T-cell (primary cell): ENCODE measurements at places on chromosomes 16 and 17. TPM values are rescaled to one million over a fixed set of nuclear protein-coding genes. Genes with fewer than 3 reads are reported as not detected.

The KRT34 gene
- total RNA-seq = not detected

- DNase-seq = no peak
These were observed 43.6 kb downstream of the TBC1D16 start for GRCh38 chr17:79991924-79992648.

GRCh38 chr16:81774348-81774747, 4.7 kb upstream of the PLCG2 start:
- DNase-seq = no peak

DNA sequence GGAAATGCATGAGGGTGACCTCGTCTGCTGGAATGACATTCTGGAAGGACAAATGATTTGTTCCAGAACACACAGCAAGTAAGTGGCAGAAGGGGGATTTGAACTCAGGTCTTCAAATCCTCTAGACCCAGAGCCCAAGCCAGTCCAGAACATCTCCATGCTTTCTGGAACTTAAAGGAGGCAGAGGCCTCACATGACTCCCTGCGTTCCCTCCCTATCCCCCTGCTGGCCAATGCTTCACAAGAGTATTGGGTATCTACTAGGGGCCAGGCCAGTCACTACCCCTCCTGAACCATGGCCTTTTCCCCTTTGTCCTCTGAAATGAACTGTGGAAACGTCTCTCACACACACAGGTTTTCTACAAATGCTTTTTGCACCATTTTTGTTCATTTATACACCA, 7.6 kb upstream of the BEAN1 start:
- no peak for DNase-seq

The TMC8 gene
- 301 TPM for total RNA-seq

The ABCA8 gene
- total RNA-seq = 0.19 TPM

GRCh38 chr17:82434216-82434565, 15.8 kb upstream of the OGFOD3 start:
- no peak for DNase-seq

The GJC1 gene
- total RNA-seq = not detected

DNA sequence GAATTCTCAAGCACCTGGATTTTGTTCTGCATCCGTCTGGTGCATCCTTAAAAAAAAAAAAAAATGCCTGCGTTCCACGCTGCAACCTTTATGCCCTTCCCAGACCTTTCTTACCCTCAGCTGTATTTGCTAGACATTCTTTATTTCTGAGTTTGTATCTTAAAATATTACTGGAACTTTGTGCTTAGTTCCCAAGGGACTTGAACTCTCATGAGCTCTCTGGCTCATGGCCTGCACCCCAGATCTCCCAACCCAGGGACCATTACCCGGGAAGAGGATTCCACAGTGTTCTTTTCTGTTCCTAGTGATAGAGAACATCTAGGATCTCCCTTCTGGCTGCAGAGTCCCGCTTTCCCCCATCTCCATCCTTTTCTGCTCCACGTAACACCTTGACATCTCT, 28.9 kb upstream of the CLEC18A start:
- no peak for DNase-seq

The IRX3 gene
- total RNA-seq = not detected

DNA sequence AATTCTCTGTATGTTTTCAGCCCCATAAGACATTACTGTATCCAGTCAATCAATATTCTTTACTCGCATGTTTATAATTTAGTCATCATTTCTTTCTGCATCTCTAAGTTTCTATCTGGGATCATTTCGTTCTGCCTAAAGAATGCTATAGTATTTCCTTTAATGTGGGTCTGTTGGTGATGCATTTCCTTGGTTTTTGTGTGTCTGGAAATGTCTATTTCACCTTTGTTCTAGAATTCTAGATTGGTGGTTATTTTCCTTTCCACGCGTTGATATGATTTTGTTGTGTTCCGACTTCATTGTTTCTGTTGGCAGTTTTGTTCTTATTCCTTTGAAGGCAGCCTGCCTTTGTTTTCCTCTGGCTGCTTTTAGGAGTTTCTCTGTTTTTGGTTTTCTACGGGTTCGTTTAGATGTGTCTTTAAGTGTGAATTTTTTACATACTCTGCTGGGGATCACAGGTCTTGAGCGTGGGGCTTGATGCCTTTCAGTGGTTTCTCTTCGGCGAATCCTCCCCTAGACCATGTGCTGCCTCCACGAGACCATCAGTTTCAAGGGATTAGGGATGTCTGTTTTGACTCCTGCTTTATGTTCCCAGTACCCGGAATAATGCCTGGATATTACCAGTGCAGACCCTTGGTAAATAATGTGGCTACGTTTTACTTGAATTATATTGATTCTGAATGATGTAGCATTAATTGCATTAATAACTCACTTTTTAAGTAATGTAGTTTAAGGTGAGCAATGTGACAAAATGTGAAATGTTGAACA, 23.5 kb downstream of the POLR3E start:
- no peak for DNase-seq

The TP53 gene
- total RNA-seq = 65.1 TPM

GRCh38 chr16:11088831-11089230, 144.5 kb downstream of the CLEC16A start:
- no peak for DNase-seq

- no peak for DNase-seq
These were observed 8.5 kb upstream of the LONP2 start for GRCh38 chr16:48235556-48236136.

DNA sequence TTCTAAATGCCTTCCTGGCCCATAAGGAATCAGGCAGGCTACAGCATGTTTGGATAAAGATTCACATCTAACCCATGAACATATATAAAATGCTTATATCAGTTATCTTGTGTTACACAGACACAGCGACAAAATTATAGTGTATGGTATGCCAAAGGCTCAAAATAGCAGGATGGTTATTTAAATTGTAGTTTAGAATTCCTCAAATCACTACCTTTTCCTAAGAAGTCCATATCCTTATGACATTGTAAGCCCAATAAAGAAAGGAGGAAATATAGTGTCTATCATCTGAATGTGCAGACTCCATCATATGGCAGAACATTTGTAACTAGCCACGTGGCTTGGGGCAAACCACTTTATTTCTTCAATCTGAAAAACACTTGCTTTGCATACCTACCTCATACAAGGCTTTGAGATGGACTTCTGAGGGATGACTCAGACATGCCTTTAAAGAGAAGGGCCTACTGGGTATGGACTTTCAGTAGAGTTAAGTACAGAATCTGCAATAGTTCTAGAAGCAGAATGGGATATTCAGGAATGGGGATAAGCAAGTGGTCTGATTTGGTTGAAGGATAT, 12.1 kb upstream of the DHX8 start:
- no peak for DNase-seq

The SLC13A5 gene
- 0.13 TPM for total RNA-seq

The FNDC8 gene
- not detected for total RNA-seq

The KPNB1 gene
- total RNA-seq = 236 TPM

DNA sequence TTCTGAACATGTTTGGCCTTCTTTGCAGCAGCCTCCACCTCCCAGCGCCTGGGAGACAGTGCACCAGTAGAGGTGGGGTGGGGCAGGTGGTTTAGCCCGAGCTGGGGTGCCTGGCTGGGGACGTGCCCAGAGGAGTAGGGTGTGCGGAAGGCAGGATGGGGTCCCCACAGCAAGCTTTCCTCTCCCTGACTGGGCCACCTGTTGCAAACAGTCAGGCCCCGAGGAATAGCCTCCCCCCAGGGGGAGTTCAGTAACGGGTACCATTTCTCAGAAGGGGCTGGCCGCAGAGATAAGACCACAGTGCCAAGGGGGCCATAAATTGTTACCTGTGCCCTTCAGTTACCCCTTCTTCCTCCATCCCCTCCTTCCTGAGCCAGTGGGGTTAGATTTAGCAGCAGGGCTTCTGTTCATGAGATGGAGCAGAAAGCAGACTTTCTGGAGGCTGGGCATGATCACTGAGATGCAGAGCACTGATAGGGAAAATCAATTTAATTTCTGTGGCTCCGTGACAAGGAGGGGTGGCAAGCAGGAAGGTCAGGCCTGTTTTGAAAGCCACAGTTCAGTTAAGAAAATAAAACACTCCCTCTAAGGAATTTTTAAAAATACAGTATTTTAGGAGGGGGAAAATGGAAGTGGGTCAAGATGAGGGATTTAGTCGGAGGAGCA, 181.9 kb downstream of the MSI2 start:
- no peak for DNase-seq

The FMNL1 gene
- 473 TPM for total RNA-seq

GRCh38 chr17:31508288-31509094, 117.0 kb downstream of the RAB11FIP4 start:
- peak; percentile 63 for DNase-seq

The ASPA gene
- not detected for total RNA-seq

DNA sequence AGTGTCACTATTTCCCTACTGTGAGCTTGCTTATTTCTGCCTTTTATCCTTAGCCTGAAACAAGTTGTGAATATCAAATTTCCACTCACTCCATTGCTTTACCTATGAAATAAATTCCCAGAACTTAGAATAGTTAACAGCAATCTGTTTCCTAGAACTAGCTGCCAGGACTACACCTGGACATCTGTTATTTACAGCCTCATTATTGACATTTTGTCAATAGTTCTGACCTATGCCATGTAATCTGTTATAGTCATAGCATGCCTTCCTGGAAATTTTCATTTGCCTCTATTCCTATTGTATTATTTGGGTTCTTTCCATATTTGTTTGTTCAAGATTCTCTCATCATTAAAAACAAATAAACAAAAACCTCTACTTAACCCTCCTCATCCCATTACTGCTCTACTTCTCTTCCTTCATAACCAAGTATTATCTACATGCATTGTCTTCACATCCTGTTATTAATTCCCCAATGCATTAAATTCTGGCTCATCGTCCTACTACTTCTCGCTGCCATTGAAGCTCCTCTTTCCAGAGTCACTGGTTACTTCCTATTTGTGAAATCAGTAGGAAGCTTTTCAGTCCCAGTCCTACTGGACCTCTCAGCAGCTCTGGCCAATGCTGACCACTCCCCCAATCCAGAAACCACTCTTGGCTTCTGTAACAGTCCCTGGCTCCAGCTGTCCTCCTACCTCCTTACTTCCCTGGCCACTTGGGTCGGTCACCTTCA, 55.3 kb downstream of the PIGL start:
- DNase-seq = no peak

DNA sequence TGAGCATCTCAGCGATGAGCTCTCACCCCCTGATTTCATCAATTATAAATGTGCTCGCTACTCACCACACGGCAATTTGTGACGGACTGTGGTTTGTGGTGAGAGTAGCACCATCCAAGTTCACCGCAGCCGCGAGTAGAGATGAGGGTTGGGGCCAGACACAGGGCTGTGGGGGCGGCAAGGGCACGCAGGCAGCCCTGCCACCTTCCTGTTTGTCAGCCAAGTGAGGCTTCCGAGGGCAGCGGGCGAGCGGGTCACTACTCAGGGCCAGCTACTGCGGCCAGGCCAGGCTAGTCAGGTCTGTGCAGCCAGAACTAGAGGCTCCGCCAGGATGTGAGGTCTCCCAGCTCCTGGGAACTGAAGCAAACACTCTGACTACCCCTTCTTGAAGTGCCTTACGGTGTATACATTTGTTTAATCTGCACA, 39.6 kb upstream of the MEOX1 start:
- DNase-seq = peak; percentile 35

The MRPS7 gene
- 33.6 TPM for total RNA-seq
